ENCODE measurements at places on chromosomes 16 and 17. TPM values are rescaled to one million over a fixed set of nuclear protein-coding genes. Genes with fewer than 3 reads are reported as not detected.

CBLN1 gene
- total RNA-seq = 1.2 TPM

CD300H gene
- total RNA-seq = not detected

CBFB gene
- 23.7 TPM for total RNA-seq

PTX4 gene
- 0.18 TPM for total RNA-seq

ZNF469 gene
- 1.8 TPM for total RNA-seq

HBA1 gene
- total RNA-seq = 53.4 TPM

IGF2BP1 gene
- total RNA-seq = not detected
